ENCODE measurements at places on chromosomes 4 and X.

DNA sequence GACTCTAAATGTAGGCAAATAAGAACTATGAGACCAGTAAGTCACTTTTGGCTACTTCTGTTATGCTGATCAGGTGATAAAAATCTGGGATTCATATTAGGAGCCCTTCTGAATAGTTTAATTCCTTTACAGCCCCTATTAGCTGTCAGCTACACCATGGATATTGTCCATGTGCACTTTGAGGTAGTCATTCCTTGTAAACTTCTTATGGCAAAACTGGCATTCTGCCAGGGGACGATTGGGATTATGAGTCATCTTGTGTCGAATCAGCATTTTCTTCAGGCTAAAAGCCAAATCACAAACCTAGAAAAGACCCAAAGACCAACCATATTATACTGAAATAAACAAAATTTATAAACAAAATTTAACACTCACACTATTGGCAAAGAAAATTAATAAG lies 227.6 kb downstream of the PRDM5 start:
- no peak overlapping the region for H3K27ac ChIP-seq
- no peak overlapping the region for H3K4me3 ChIP-seq
- no peaks in the 10 kb centered on the region for H3K36me3 ChIP-seq
- no peaks in the 10 kb centered on the region for H3K4me1 ChIP-seq
- DNase-seq = peak; percentile 88
- no peaks in the 10 kb centered on the region for H3K27me3 ChIP-seq

GRCh38 chrX:118603981-118604380 lies 108.4 kb downstream of the DOCK11 start:
- no peak overlapping the region for H3K4me3 ChIP-seq
- DNase-seq = peak; percentile 68
- no peak overlapping the region for H3K27ac ChIP-seq
- no peaks in the 10 kb centered on the region for H3K27me3 ChIP-seq
- no peaks in the 10 kb centered on the region for H3K4me1 ChIP-seq
- peaks cover 14% of the 10 kb centered on the region for H3K36me3 ChIP-seq

DNA sequence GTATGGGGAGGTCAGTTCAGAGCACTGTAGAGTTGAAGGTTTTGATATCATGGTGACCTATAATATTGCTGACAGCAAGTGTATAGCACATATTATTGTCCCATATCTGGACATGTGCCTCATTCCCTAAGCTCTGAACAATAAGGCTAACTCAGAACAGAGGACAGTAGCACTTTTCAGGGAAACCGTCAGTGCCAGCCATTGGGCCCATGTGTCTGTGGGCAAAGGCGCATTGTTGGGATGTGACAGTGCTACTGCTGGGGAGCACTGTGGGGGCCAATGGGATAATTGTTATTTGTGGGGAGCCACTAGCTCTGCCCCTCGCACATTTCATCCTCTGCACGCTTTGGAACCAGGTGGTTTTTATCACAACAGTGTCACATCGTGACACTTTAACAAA lies 136.2 kb downstream of the ELOVL6 start:
- no peaks in the 10 kb centered on the region for H3K4me1 ChIP-seq
- H3K27me3 ChIP-seq = no peaks in the 10 kb centered on the region
- no peaks in the 10 kb centered on the region for H3K36me3 ChIP-seq

GRCh38 chr4:117664706-117665444 lies 369.4 kb upstream of the NDST3 start:
- no peak overlapping the region for H3K27ac ChIP-seq
- no peak overlapping the region for H3K4me3 ChIP-seq
- peaks cover 2% of the 10 kb centered on the region for H3K4me1 ChIP-seq
- peak; percentile 28 for DNase-seq

DNA sequence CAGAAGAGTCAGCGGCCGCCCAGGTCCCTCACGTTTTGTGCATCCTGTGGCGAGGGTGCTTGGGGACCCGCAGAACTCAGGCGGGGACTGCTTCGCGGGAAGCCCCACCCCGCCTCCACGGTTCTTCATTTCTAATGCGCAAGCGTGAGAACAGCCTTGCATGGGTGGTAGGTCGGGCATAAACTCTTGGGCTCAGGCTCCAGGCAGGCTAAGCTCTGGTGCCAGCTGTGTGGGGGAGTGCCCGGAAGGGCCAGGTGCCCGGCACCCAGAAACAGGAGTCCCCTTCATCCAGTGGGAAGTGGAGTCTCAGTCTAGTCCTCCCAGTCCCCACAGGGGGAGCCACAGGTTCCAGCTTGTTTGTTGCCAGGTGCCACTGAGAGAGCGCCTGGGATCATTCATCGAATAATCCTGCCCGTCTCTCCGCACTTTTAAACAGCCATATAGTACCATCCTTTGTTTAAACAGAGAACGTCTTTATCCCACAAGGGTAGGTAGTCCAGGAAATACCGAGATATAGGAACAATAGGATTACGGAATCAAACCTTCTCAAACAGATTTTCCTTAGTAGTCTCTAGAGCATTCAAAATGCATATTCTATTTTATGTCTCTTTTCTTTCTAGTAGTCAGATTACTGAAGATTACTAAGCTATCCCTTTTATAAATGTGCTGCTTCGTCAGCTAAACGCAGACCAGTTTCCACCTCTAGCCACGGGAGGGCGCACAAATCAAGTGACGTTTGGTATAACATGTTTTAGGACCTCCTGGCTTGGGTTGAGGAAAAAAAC lies 12.7 kb upstream of the RBBP7 start:
- peak overlapping the region; percentile 21 for H3K4me3 ChIP-seq
- H3K27me3 ChIP-seq = no peaks in the 10 kb centered on the region
- H3K4me1 ChIP-seq = peaks cover 3% of the 10 kb centered on the region
- DNase-seq = peak; percentile 69
- peak overlapping the region; percentile 47 for H3K27ac ChIP-seq
- H3K36me3 ChIP-seq = no peaks in the 10 kb centered on the region

DNA sequence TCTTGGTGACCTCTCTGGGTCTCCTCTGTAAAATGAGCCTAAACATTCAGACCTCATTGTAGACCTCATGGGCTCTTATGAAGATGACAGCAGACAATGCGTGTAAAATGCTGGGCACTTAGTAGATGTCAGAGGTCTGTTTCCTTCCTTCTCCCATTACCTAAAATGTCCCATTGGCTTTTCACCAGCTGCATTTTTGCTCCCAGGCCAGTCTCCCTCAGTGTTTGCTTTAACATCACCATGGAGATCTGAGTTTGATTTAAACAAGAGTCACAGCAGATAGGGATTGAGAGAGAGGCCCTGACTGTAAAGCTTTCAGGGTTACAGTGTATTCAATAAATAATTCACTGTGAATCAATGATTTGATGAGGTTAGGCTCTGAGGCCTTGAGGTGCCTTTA lies 24.3 kb downstream of the PSAPL1 start:
- peaks cover 15% of the 10 kb centered on the region for H3K27me3 ChIP-seq
- H3K4me1 ChIP-seq = peaks cover 8% of the 10 kb centered on the region
- H3K36me3 ChIP-seq = no peaks in the 10 kb centered on the region
- H3K27ac ChIP-seq = no peak overlapping the region
- no peak overlapping the region for H3K4me3 ChIP-seq
